NCI-H1105 (cell line): ENCODE measurements at places on chromosomes 6 and 20.

DNA sequence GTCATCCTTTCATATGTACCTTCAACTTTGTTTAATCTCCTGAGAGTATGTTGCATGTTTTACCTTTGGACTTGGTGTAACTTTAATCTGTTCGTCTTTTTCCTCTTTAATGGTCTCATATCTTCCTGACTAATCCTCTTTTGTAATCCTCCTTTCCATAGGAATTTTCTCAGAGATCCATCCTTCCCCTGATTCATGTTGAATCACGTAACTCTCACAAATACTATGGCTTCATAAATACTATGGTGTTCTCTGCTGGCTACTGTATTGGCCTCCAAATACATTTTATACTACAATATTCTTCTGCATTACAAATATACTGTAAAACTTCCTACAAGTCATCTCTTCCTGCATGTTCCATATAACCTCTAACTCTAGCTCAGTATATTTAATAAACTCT is 317.7 kb upstream of the ADGRB3 start:
- DNase-seq = no peak

DNA sequence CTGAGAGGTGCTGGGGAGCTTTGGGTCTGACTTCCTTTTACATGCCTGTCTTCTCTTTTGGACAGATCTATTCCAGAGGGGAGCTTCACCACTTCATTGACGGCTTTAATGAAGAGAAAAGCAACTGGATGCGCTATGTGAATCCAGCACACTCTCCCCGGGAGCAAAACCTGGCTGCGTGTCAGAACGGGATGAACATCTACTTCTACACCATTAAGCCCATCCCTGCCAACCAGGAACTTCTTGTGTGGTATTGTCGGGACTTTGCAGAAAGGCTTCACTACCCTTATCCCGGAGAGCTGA is 13.1 kb downstream of the PRDM1 start:
- DNase-seq = peak; percentile 51

GRCh38 chr6:83511901-83512681 is at the start of gene PRSS35:
Gene PRSS35, plus strand, starts transcription at chr6:83512534. Its CDS starts 10,908 bp downstream, at chr6:83523442.
- peak; percentile 51 for DNase-seq

GRCh38 chr6:2460216-2460745 is 214.9 kb upstream of the GMDS start:
- no peak for DNase-seq

DNA sequence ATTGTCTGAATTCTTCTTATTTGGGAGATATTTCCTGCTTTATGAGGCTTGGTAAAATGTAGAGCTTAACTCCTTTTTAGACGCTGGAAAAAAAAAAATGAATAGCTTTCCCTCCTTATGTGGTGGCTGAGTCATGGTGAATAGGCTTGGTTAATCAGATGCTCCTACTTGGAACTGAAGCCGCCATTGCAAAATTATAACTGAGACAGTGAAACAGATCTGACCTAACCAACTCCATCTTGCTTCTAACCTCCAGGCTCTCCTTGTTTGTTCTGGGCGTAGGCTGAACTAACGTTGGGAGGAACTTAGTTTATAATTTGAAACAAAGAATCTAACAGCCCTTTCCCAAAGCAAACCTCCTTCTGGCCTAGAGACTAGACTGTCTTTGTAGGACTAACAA is 43.2 kb upstream of the PLCB4 start:
- no peak for DNase-seq

GRCh38 chr6:94095961-94096360 is 676.6 kb upstream of the EPHA7 start:
- DNase-seq = no peak

GRCh38 chr6:52336919-52337561 is 24.9 kb upstream of the PAQR8 start:
- DNase-seq = no peak

DNA sequence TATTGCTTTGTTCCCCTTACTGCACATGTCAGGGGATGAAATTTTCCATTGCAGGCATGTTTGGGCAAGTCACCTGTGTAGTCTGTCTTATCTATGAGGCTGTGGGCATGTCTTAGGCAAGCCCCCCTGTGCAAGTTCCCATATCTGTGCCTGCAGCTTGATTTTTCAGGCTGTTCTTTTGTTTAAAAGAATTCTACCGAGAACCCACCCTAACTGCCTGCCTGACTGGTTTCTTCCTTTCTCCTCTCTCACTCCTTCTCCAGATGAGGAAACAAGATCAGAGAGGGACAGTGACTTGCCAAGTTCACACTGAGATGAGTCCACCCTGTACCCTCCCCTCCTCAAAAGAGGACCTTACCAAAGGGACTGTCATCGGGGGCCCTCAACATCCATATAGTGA is 11.0 kb downstream of the TREML2 start:
- no peak for DNase-seq

- no peak for DNase-seq
Observed at GRCh38 chr20:53917145-53918019, 153.0 kb downstream of the BCAS1 start.

DNA sequence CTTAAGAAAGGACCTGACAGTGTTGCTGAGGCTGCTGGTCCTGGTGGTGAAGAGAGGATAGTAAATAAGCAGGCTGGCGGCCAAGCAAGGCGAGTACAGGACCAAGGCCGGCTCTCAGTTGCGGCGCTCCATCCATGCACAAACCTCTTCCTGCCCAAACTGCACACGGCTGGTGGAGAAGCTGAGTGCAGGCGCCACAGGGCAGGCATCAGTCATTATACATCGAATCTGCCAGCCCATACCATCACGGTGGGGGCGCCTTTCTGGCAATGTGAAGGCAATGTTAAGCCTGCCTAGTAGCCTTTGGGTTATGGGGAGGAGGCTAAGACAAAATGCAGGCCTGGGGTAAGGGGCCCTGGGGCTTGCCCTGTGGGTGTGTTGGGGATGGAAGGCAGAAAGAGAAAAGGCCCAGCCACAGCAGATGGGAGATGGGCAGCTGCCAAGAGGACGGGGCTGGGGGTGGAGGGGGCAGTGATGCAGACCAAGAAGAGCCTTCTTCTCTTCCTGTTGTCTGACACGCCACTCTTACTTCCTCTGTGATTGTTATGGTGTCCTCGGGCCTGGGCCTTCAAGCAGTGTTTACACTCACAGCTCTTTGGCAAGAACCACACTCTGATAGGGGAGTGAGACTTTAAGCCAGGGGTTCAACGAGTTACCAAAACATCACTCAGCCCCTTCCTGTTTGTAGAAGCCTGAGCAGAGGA is 20.3 kb upstream of the KCNK16 start:
- no peak for DNase-seq
